Stimulated activated CD4-positive, alpha-beta T cell treated with anti-CD3 and anti-CD28 coated beads, TNF-alpha, amount 100 ng/mL, for 48 hours (primary cell): ENCODE measurements at places on chromosomes 12 and 14.

DNA sequence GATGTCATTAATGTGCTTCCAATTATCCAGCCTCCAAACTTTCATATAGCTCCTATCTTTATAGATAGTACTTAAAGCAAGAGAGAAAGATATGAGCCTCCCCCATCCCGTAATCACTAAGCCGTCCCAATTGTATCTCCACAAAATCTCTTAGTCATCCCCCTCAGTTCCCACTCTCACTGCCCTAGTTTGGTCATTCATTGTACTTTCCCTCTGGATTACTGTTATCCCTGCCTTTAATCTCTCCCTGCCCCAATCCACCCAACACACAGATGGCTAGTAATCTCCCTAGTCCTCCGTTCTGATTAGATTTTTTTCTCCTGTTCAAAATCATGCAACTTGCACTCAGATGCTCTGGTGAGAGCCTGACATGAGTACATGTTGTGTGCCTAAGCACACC is 5.4 kb upstream of the BCAT1 start:
- DNase-seq: no peak

- no peak for DNase-seq
These were observed 134.9 kb upstream of the SRRM4 start for GRCh38 chr12:118846416-118846815.

- DNase-seq: no peak
These were observed 236.9 kb upstream of the PLEKHG7 start for GRCh38 chr12:92465786-92466295.

GRCh38 chr14:38175658-38176057 is 32.0 kb upstream of the SSTR1 start:
- DNase-seq: no peak

GRCh38 chr12:117111386-117111785 is 12.2 kb upstream of the TESC start:
- no peak for DNase-seq

GRCh38 chr14:30275604-30276003 is 283.4 kb upstream of the G2E3 start:
- DNase-seq: no peak

- DNase-seq: no peak
These were observed 590 bp upstream of the CEBPE start for GRCh38 chr14:23119363-23120327.

DNA sequence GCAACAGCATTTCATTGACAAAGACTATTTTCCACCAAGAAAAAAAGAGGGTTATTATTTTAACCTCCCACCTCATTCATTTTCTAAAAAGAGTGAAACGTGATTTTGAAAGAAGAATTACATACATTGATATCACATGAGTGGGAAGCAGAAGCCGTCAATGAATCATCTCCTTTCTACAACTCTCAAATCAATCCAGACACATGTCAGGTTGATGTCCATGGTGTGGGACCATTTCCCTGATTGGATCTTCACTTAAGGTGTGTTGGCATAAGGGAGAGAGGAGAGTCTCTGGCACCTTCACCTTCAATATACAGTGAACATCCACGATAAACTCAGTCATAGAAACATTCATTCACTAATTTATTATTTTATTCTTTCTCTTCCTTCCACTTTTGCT is 1095.1 kb downstream of the BCL11B start:
- DNase-seq: no peak

DNA sequence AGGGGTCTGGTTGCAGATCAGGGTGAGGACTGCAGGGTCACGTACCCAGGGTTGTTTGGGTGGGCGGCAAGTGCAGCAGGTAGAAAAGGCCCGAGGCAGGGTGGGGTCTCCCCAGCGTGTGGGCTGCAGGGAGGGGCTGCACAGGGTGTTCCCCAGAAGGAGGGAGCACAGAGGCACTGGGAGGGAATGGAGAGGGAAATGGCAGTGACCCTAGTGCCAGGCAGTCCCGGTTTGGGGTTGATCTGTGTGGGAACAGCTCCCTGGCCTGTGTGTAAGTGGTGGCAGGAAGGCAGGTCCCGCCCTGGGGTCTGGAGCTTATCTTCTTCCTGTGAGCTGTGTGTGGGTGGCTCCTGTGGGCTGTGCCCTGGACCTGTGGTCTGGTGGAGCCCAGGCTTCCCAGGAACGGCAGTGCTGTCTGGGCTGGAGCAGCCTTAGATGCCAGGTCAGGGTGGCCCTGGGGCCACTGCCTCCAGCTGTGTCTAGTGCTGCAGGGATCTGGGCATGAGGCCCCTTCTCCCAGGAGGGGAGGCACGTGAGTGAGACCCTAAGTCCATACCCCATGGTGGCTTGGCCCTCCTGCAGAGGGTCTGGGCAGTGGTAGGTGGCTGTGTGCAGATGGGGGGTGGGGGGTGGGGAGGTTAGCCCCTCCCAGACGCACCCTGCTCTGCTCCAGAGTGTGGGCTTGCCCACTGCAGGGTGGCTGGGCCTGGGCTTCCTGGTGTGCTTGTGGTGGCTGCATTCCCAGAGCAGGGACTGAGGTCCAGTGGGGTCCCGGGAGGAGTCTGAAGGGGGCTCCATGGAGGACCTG is 363.5 kb downstream of the TMEM121 start:
- no peak for DNase-seq

DNA sequence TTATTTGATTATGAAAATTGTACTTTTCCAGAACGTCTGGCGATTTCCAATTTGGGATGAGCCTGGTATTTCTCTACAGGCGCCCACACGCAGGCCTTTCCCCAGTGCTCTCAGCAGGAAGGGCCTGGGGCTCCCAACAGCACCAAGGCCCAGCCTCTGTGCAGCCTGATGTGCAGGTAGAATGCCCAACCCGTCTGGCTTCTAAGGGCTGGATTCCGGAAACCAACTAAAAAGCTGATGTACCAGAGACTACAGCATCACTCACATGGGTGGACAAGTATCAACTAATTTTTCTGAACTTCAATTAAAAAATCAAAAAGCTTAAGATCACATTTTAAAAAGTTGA is 25.8 kb downstream of the CDC42BPB start:
- DNase-seq: no peak

DNA sequence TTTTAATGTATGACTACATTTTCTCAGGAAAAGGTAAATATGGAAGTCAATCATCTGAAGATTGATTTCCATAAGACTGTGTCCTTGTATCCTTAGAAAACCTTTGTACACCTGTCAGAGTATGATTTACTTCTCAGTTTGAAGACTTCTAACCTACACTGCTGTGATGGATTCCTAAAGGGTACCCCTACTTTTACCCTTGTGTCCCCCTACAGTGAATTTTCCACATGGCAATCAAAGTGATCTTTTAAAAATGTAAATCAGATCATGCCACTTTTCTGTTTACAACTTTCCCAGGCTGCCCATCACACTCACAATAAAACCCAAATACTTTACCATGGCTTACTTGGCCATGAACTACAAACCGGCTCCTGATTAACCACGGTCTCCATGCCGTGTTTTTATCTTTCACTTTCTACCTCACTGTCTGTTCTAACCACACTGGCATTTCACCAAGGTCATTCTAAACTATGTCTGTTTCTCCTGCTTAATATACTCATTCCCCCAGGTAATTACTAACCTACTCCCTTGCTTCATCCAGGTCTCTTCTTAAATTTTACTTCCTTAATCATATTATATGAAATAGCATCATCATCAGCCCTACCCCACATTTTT is 8.1 kb downstream of the DNAI7 start:
- DNase-seq: no peak

- DNase-seq: no peak
These were observed 27.8 kb downstream of the FBRSL1 start for GRCh38 chr12:132517740-132518100.

DNA sequence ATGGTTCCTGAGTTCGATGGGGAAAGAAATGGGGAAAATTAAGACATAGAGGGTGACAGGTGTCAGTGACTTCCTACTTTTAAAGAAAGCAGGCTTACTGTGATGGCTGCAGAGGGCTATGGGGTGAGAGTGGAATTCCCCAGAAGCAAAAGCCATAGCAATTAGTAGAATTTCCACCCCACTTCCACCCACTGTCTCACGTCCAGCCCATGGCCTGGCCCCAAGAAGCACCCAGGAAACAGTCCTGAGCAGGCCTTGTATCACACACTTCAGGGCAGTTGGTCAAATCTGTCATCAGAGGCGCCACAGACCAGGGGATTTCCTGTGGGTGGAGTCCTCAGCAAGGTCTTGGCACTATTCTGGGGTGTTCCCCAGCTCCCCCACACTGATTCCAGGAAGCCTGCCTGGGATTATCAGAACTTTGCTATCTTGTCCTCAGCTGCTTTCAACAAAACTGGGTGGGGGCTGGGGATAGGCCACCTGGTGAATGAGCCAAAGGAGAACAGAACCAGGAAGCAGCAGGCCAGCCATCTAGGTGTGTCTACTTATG is 120.1 kb upstream of the CCND2 start:
- DNase-seq: peak; percentile 59
